ENCODE measurements at places on chromosomes 4 and X. TPM values are rescaled to one million over a fixed set of nuclear protein-coding genes. Genes with fewer than 3 reads are reported as not detected.

Gene PPBP
- 3.4 TPM for total RNA-seq

- no peak overlapping the region for H3K27ac ChIP-seq
- no peak for DNase-seq
- no peaks in the 10 kb centered on the region for H3K27me3 ChIP-seq
- peaks cover 44% of the 10 kb centered on the region for H3K36me3 ChIP-seq
- H3K4me1 ChIP-seq: peaks cover 22% of the 10 kb centered on the region
Observed at GRCh38 chr4:56469489-56470210, 2.2 kb downstream of the SRP72 start.

DNA sequence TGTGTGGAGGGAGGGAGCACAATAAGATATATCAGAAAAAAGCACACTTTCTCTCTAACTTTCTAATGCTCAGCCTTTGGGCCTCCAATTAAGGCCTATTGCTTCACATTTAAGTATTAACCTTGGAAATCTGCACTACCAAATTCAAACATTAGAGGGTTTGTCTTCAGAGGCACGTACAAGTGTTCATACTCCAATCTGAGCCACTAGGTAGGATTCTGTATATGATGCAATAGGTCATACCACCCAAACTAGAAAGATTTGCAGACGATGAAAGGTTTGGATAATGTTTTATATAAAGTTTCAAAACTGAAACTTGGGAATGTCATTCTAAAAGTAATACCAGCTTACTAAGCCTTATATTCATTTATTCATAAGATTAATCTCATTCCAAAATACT, 106.4 kb downstream of the MID1 start:
- H3K36me3 ChIP-seq: no peaks in the 10 kb centered on the region
- H3K4me1 ChIP-seq: peaks cover 4% of the 10 kb centered on the region
- no peak overlapping the region for H3K27ac ChIP-seq
- H3K27me3 ChIP-seq: no peaks in the 10 kb centered on the region
- H3K4me3 ChIP-seq: no peak overlapping the region

DNA sequence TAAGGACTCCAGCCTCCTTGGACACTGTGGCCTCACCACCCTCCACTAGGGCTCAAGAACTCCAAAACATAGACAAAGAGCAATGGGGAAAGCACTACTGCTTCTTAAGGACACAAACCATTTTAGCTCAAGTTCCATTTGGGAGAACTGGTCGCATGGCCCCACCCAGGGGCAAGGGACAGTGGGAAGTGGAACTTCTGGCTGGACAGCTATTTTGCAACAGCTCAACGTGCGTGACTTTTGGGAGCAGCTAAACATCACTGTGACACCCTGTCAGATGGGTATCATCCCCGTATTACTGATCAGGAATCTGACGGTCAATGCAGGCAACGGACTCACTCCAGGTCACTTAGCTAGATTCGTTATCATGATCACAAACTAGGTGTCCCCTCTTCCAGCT, 9.0 kb upstream of the GLOD5 start:
- no peak overlapping the region for H3K4me3 ChIP-seq
- no peak overlapping the region for H3K27ac ChIP-seq
- H3K4me1 ChIP-seq: no peaks in the 10 kb centered on the region
- H3K27me3 ChIP-seq: no peaks in the 10 kb centered on the region

DNA sequence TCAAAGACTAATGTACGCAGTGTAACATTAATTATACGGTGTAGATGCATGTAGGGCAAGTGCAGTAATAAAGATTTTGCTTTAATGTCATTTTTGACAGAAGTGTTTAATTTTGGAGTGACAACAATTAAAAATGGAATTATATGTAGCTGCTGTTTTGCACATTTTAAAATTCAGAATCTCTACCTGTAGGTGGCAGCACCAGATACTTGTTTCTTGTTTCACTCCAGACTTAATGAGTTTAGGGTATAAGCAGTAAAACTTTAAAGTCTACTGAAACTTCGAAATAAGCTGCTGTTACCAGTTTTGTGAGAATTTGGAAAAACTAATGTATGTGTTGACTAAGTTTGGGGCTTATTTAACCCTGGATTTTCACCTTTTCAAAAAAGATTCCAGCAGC, 144.9 kb downstream of the POLA1 start:
- H3K27me3 ChIP-seq: no peaks in the 10 kb centered on the region
- DNase-seq: no peak
- no peaks in the 10 kb centered on the region for H3K36me3 ChIP-seq

GRCh38 chrX:147378767-147379166, 533.0 kb upstream of the FMR1 start:
- no peak overlapping the region for H3K27ac ChIP-seq
- H3K4me1 ChIP-seq: no peaks in the 10 kb centered on the region
- no peak for DNase-seq
- no peaks in the 10 kb centered on the region for H3K36me3 ChIP-seq

- DNase-seq: no peak
- H3K4me3 ChIP-seq: no peak overlapping the region
- H3K36me3 ChIP-seq: no peaks in the 10 kb centered on the region
- no peaks in the 10 kb centered on the region for H3K4me1 ChIP-seq
Observed at GRCh38 chr4:48998440-48998839, 12.4 kb downstream of the CWH43 start.

GRCh38 chr4:26579169-26579568, 4.7 kb upstream of the TBC1D19 start:
- H3K4me3 ChIP-seq: no peak overlapping the region
- no peak overlapping the region for H3K27ac ChIP-seq
- H3K4me1 ChIP-seq: no peaks in the 10 kb centered on the region
- H3K36me3 ChIP-seq: no peaks in the 10 kb centered on the region
- DNase-seq: no peak
- no peaks in the 10 kb centered on the region for H3K27me3 ChIP-seq

Gene TEX13D
- total RNA-seq: not detected

DNA sequence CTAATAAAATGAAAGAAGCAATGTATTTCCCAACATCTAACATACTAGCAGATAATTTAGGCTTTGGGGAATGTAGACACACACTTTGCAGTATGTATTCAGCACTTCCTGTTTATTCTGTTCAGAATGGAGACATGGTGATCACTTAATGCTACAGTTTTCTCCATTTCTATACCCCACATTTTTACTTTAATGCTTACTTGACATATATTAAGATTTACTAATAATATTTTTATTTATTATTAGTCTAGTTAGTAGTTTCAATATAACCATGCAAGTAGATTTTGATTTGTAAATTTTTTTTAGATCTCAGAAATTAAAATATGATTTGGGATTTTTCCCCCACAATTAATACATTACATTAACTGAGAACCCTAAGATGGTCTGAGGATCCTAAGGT, 98.4 kb downstream of the PRSS12 start:
- H3K27me3 ChIP-seq: no peaks in the 10 kb centered on the region
- H3K36me3 ChIP-seq: no peaks in the 10 kb centered on the region
- no peaks in the 10 kb centered on the region for H3K4me1 ChIP-seq
- no peak overlapping the region for H3K4me3 ChIP-seq
- DNase-seq: no peak
- no peak overlapping the region for H3K27ac ChIP-seq

DNA sequence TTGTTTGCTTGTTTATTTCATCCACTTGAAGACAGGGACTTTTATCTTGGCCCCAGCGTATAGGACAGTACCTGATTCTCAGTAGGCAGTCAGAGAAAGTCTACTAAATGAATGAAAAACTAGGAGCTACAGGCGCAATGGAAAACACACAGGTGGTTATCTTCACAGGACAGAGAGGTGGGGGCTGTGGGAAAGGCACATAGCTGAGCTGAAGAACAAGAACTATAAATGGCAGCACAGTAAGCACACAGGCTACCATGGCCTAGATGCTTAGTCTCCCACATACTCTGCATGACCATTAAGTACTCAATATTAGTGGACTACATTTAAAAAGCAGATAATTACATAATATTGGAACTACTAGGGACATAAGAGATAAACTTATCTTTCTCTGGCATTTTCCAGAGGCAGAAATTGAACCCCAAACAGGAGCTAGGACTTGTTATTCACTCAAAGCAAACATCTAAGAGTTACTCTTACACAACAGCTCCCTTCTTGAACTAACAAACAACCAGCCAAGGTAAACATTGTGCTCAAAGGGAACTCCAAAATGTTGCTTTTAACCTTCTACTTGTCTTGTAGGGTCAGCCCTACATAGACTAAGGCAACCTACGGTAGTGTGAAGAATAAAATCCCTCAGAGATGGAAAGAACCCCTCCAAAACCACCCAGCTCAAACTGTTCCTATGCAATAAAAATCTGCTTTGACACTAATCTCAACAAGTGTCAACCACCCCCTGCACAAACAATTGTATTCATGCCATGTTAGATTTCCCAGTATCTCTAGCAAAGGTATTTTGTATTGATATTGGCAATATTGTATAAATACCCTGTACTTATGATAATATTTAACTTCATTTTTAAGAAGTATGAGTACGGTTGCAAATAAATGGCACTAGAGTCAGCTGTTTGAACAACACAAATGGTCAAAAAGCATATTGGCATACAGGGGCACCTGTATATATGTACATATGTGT, 593.6 kb downstream of the KLHL13 start:
- no peak overlapping the region for H3K27ac ChIP-seq
- no peak for DNase-seq
- H3K4me3 ChIP-seq: no peak overlapping the region
- H3K4me1 ChIP-seq: no peaks in the 10 kb centered on the region

Gene CDK16
- total RNA-seq: 66.4 TPM

DNA sequence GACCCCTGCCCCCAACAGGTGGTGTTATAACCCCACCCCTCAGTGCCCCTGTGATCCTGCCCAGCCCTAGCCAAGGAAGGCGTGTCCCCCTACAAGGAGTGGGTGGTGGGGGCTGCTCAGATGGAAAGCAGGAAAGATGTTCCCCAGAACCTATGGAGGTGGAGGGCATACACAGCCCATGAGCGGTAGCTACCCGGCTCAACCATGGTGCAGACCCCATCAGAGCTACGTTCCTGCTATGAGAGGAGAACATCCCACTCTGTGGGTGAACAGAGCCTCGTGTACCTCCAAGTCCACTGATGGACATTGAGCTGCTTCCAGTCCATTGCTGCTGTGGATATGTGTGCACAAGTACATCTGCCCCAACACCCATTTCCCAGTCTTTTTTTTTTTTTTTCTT, 71.1 kb downstream of the SHOX start:
- no peak overlapping the region for H3K27ac ChIP-seq
- no peaks in the 10 kb centered on the region for H3K27me3 ChIP-seq
- H3K4me3 ChIP-seq: no peak overlapping the region
- DNase-seq: no peak
- no peaks in the 10 kb centered on the region for H3K4me1 ChIP-seq

Gene STK32B
- 2.8 TPM for total RNA-seq

Gene CC2D2A
- 15.5 TPM for total RNA-seq

DNA sequence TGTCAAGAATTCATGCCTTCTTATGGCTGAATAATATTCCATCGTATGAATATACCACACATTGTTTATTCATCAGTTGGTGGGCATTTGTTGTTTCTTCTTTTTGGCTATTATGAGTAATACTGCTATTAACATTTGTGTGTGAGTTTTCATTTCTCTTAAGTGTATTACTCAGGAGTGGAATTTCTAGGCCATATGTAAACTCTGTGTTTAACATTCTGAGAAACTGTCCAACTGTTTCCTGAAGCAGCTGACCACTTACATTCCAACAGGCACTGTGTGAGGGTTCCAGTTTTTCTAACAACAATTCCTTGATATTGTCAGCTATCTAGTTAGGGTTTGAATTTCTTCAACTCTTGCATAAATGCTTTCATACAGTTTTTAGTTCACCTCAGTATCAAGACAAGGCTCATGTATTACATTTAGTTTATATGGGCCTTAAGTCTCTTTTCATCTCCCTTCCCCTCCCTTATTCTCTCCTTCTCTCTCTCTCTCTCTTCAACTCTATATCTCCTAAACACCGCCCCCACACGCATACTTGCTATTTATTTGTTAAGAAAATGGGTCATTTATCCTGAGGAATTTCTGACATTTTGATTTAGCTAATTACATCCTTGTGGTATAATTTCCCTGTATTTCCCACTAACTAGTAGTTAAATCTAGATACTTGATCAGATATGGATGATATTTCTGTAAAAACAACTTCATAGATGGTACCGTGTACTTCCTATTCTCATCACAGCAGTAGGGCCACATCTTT, 77.4 kb downstream of the WDR19 start:
- no peak for DNase-seq
- no peaks in the 10 kb centered on the region for H3K27me3 ChIP-seq
- H3K27ac ChIP-seq: no peak overlapping the region
- no peak overlapping the region for H3K4me3 ChIP-seq

Gene C4orf54
- total RNA-seq: not detected

GRCh38 chr4:142282870-142283431, 563.1 kb downstream of the INPP4B start:
- no peaks in the 10 kb centered on the region for H3K36me3 ChIP-seq
- no peak overlapping the region for H3K27ac ChIP-seq
- H3K4me3 ChIP-seq: no peak overlapping the region
- DNase-seq: no peak

- no peaks in the 10 kb centered on the region for H3K27me3 ChIP-seq
- DNase-seq: peak; percentile 88
- H3K27ac ChIP-seq: peak overlapping the region; percentile 92
- peak overlapping the region; percentile 99 for H3K4me3 ChIP-seq
Observed at GRCh38 chr4:75672461-75673026, 667 bp downstream of the G3BP2 start.

GRCh38 chr4:32128549-32128948, 1408.4 kb downstream of the PCDH7 start:
- no peaks in the 10 kb centered on the region for H3K27me3 ChIP-seq
- DNase-seq: no peak
- no peaks in the 10 kb centered on the region for H3K4me1 ChIP-seq
- no peak overlapping the region for H3K4me3 ChIP-seq
- no peaks in the 10 kb centered on the region for H3K36me3 ChIP-seq
- no peak overlapping the region for H3K27ac ChIP-seq

Gene FAM47E
- total RNA-seq: 3.6 TPM

DNA sequence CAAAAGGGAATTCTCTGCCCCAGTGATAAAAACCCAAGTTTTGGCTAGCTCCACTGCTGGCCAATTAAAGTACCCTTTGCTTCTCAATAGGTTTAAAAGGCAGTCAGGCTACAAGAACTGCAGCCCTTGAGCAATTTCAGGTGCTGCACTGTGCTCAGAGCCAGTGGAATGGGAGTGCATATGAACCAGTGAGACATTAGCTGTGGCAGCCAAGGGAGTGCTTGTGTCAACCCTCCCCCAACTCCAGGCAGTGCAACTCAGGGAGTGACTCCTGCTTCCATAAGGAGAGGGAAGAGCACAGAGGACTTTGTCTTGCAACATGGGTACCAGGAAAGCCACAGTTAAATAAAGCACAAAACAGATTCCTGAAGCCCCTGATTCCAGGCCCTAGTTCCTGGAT, 61.6 kb upstream of the VAMP7 start:
- no peaks in the 10 kb centered on the region for H3K4me1 ChIP-seq
- H3K36me3 ChIP-seq: no peaks in the 10 kb centered on the region
- no peaks in the 10 kb centered on the region for H3K27me3 ChIP-seq
- no peak overlapping the region for H3K27ac ChIP-seq
- no peak overlapping the region for H3K4me3 ChIP-seq
